Fibroblast of villous mesenchyme (primary cell): ENCODE measurements at places on chromosomes 7 and 10. TPM values are rescaled to one million over a fixed set of nuclear protein-coding genes. Genes with fewer than 3 reads are reported as not detected.

GRCh38 chr10:31318382-31318853 is 598 bp upstream of the ZEB1 start:
- peak; percentile 75 for DNase-seq

DNA sequence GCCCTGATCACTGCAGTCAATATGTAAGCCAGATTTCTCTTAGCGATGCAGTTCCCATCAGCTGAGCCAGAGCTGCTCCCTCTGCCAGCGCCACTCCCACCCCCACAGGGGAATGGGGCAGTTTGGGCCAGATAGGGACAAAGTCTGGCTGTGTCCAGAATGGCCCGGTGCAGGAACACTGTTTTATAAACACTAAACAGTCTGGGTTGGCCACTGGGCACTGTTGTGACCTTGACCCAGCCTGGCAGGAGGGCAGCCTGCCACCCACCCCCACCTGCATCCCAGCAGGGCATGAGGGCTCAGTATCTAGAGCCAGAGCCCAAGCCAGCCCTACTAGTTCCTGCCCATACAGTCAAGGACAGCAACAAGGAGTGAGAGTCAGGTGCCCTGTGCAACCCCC is 1.3 kb downstream of the OGDHL start:
- DNase-seq, result no peak

The SPDYE16 gene
- not detected in 2 replicates for total RNA-seq

DNA sequence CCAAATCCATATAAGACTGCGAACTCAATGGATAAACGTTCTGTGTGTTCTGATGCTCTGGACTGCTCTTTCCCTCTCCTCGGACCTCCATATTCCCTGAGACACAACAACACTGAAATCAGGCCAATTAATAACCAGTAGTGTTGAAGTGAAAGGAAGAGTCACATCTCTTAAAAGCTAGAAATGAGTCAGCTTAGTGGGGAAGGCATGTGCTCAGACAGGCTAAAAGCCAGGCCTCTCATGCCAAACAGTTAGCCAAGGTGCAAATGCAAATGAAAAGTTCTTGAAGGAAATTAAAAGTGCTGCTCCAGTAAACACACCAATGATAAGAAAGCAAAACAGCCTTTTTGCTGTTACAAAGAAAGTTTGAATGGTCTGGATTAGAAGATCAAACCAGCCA is 29.3 kb downstream of the TNS3 start:
- peak; percentile 83 for DNase-seq

DNA sequence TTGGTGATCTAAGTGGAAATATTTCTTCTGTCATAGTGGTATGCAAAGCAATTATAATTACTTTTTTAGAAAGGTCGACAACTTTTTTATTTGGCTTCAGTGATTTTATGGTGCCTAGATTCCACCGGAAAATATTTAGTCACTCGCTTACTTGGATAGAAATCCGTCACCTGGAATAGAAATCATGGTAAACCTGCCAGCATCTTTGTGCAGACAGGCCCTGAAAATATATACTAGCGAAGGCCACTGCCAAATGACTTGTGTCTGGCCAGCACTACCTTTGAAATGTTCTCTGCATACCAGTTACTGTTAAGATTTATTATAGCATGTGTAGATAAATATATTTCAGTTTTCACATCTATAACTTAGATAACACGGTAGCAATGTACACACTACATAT is 226.4 kb downstream of the AGMO start:
- DNase-seq, result no peak

DNA sequence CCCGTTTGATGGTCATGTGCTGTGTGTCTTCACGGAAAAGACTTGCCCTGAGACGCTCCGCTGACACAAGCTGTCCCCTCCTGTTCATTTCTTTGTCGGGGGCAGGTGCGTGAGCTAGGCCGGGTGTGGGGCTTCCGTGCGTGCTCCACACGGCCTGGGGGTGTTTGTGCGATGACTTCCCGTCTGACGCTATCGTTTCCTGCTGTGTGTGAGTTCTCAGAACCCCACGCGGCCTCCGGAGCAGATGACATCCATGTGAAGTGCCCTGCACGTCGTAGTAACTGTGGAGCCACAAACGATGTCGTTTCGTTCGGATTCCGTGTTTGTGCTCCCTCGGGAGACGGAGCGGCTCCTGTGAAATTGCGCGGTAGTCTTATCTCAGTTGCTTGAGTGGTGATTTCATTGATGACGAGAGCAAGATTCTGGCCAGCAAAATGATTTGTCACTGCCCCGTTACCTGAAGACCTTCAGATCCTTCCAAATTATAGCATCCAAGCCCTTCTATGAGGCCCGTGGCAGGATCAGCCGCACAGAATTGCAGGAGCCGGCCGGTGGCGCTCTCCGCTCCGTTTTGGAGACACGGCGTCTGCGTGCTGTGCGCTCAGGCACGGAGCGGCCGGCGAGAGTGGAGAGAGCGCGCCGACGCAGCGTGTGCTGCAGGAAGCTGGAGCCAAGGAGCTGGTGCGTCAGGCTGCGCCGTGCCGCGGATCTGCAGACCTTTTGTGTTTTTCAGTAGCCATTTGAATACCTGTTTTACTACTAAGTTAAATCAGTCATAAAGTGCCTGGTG is 94.9 kb downstream of the NKX6-2 start:
- DNase-seq, result no peak

- DNase-seq, result no peak
Measured at GRCh38 chr7:36034020-36034419, 119.0 kb upstream of the EEPD1 start.
